ENCODE measurements at places on chromosomes 7 and 10.
A peak's percentile ranks its signal among the peaks of the same experiment; 100 is the strongest.

- DNase-seq = no peak
Observed at GRCh38 chr10:50561816-50562215, 61.9 kb downstream of the SGMS1 start.

DNA sequence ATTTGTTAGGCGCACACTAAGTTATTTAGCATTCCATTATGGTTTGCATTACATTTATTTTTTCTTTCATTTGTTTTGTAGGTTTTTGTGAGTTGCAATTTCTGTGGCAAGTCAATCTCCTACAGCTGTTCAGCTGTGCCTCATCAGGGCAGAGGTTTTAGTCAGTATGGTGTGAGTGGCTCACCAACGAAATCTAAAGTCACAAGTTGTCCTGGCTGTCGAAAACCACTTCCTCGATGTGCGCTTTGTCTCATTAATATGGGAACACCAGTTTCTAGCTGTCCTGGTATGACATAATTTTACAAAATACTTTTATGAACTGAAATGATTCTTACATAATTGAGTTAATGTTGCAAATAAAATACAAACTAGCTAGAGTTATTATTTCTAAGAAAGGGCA lies 29.5 kb downstream of the MIOS start:
- DNase-seq = no peak

DNA sequence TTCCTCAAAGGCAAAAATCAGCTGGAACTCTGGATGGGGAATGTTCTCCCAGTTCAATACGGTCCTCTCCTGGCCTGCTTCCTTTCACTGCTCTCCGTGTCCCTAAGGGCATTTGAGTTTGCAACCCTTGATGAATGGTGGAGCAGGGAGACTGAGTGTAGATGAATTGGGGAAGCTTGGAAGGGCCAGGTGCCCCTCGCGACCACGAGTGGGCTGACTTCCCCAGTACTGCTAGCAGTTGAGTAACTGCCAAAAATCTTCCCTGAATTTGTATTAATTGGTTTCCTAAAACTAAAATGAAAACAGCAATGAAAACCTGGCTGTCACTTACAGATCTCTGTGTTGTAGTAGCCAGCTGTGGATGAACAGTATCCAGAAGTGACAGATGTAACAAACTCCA lies 13.6 kb downstream of the IRF5 start:
- DNase-seq = no peak

DNA sequence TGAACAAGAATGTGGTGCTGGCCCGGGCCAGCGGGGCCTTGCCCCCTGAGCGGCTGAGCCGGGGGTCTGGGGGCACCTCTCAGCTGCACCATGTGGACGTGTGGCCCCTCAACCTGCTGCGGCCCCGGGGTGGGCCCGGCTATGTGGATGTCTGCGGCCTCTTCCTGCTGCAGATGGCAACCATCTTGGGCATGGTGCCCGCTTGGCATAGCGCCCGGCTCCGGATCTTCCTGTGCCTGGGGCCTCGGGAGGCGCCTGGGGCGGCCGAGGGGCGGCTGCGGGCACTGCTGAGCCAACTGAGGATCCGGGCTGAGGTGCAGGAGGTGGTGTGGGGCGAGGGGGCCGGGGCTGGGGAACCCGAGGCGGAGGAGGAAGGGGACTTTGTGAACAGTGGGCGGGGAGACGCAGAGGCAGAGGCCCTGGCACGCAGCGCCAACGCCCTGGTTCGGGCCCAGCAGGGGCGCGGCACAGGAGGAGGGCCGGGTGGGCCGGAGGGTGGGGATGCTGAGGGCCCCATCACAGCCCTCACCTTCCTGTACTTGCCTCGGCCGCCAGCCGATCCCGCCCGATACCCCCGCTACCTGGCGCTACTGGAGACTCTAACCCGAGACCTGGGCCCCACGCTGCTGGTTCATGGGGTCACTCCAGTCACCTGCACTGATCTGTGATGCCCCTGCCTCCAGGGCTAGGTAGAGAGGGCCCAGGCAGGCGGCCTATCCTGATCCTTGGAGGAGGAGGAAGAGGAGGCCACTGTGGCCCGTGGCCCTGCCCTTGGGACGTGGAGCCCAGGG lies 1.1 kb upstream of the TRIP6 start:
- DNase-seq = peak; percentile 56

DNA sequence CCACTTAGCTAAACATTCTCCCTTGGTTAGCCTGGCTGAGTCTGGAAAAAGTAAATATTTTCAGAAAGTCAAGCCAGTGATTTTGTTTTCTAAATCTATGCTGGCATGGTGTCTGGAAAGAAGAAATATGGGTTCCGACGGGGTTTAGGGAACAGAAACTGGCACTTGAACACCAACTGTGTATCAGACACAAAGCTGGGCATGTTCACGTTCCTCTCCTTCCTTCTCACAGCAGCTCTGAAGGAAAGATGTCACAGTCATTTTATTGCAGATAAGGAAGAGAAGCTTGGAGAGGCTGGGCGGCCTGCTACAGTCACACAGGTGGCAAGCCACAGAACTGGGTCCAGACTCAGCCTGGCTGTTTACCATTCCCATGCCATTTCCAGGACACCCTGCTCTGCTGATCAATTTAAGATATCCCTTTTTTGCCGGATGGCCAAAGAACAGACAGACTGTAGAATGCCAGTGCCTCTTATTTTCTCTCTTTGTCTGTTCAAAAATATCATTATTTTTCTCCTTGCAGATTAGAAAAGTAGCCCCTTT lies 118.8 kb downstream of the HERPUD2 start:
- DNase-seq = no peak

DNA sequence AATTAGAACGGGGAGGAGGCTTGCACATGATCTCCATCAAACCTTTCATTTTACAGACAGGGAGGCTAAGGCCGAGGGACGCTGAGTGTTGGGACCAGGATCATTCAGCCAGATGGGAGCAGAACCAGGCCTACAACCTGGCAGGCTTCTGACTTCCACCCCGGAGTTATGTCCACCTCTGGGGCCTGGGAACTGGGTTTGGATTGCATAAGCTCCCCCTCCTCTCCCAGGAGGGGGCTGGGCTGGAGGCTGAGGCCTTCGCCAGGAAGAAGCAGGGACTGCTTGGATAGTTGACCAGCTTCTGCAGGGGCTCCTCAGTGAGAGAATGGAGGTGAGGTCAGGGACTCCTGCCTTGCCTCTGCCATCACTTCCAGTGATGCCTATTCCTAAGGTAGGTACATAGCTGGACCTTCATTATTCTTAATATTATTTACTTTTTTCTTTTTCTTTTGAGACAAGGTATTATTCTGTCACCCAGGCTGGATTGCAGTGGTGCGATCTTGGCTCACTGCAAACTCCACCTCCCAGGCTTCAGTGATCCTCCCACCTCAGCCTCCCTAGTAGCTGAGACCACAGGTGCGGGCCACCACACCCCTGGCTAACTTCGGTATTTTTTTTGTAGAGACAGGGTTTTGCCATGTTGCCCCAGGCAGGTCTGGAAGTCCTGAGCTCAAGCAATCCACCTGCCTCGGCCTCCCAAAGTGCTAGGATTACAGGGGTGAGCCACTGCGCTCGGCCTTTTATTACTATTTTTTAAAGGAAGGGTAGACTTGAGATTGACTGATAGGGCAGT lies 1.3 kb downstream of the SNX10 start:
- no peak for DNase-seq

DNA sequence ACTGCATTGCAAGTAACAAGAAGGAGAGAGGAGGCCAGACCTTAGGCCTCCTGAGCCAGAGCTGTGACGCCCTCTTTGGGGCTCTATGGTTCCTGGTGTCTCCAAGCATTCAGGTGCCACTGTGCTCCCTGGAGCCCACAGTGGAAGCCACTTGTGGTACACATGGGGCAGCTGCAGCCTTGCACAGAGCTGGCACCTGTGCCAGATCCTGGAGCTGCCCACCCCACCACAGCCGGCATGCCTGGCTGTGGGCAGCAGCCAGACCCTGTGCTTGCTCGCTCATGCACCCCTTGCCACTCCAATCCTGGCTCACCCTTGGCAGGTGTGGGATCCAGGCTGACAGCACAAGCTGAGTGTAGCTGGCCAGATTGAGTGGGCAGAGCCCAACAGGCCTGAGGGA lies 173.8 kb upstream of the SMIM30 start:
- no peak for DNase-seq

- DNase-seq = peak; percentile 16
Observed at GRCh38 chr10:7337431-7338171, 73.2 kb downstream of the SFMBT2 start.

DNA sequence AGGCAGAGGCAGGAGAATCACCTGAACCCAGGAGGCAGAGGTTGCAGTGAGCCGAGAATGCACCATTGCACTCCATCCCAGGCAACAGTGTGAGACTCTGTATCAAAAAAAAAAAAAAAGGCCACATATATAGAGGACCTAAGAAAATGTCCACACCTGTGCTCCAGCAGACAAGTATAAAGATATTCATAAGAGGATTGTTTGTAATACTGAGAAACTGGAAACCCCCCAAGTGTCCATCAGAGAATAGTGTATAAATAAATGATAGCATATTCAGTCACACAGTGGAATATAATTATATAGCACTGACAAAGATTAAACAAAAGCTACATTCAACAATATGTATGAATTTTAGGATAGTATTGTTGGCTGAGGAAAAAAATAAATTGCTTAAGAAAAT lies 1050.6 kb downstream of the GRM8 start:
- DNase-seq = no peak

DNA sequence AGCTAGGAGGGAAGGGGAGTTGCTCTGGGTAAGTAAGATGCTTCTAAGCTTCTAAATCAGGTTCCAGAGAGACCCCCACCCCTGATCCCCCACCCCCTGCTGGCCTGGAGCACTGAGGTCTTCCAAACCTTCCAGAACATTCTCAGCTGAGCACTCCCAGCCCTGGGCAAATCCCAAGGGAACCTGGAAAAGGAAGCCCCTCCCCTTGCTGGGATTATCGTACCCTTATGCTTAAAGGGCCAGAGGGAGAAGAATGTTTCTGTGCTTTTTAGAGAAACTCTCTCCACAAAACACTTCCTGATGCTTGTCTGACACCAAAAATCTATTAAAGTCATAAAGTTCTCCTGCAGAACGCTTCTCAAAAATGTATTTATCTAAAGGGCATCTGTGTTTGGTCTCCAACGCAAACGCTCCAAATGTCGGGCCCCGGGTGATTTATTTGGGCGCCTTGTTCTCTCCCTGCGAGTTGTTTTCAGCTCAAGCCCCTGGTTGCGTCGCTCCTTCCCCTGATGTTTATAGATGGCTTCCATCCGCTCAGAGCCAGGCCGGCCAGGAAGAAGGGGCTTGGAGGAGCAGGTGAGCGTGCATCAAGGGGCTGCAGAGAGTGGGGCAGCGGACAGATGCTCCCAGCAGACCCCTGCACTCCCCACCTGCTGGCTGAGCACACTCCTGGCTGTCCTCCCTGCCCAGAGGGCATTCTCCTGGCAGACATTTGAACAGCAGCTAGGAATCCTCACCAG lies 8.2 kb upstream of the RET start:
- DNase-seq = no peak

DNA sequence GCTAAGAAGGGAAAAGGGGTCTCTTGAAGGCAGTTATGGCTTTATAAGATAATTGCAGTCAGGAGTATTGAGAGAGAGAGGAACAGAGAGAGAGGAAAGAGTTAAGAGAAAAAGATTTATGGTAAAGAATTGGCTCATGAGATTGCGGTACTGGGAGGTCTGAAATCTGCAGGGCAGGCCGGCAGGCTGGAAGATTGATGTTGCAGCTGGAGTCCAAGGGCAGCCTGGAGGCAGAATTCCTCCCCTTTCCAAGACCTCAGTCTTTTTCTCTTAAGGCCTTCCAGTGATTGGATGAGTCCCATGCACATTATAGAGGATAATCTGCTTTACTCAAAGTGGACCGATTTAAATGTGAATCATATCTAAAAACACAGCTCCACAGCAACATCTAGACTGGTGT lies 68.4 kb downstream of the HACD1 start:
- DNase-seq = no peak

DNA sequence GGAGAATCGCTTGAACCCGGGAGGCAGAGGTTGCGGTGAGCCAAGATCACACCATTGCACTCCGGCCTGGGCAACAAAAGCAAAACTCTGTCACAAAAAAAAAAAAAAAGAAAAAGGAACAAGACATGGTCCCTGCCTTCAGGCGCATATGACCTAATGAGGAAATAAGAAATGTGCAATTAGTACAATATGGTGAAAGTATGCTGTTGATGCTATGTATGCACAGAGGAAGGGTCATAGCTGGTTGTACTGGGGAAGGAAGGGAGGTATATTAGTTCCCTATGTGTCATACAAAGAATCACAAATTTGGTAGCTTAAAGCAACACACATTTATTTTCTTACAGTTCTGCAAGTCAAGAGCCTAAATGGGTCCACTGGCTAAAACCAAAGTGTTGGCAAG lies 97.8 kb upstream of the MPP7 start:
- DNase-seq = no peak

DNA sequence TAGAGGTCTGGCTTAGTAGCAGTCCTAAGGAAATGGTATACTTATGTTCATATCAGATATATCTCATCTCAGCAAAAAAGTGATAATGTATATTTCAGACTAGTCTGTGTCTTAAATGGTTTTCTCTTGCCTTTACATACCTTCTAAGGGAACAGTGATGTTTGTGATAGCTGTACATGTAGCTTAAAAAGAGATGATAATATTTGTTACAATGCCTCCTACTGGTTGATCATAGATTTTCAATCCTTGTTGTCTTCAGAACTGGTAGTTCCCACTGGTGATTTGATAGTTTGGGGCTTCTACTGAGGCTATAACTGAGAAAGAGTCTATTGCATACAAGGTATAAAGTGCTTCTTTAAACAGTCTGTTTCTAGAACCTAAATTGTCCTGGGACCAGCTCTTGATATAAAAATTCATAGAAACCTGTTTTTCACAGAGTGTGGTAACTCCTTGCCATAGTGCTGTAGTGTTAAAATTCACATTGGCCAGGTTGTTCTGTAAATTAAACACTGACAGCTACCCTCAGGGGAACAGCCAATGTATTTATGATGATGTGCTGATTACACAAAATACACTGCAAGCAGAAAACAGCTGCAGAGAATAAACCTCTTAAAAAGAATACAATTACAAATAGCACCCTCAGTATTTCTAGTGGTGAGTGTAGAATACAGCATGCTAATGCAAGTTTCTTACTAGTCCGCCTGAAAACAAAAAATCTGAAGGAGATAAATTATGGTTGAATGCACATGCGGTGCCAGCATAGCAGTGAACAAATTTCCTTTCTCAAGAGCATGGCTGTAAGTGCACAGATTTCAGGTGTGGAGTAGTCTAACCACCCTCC lies 90.3 kb downstream of the BTRC start:
- DNase-seq = no peak

GRCh38 chr7:155696747-155697146 lies 52.3 kb downstream of the RBM33 start:
- no peak for DNase-seq

GRCh38 chr7:197413-198335 lies 5.3 kb downstream of the FAM20C start:
- no peak for DNase-seq

GRCh38 chr7:102063690-102064180 lies 222.9 kb upstream of the SH2B2 start:
- no peak for DNase-seq

DNA sequence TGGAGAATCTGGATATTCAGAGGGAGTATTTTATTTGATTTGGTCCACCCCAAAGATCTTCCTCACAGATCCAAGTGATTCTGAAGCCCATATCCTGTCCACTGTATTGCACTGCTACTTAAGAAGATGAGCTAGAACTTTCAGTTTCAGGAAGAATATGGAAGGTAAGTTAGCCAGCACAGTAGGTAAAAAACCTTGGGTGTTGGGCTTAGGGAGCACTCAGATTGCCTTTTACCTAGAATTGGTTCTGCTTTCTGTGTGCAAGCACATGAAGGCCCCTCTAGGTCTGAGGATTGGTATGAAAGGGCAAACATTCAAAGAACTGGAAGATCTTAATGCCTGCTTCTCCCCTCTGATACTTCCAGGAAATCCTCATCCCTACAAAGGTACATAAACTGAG lies 146.7 kb upstream of the COL1A2 start:
- no peak for DNase-seq

- no peak for DNase-seq
Observed at GRCh38 chr10:127195571-127196281, 665 bp downstream of the INSYN2A start.

All from activated CD4-positive, alpha-beta T cell treated with anti-CD3 and anti-CD28 coated beads for 48 hours (primary cell).